ENCODE measurements at places on chromosomes 4 and X.
A peak's percentile ranks its signal among the peaks of the same experiment; 100 is the strongest.

GRCh38 chr4:5979981-5980380 lies 38.2 kb downstream of the C4orf50 start:
- DNase-seq: peak; percentile 33

DNA sequence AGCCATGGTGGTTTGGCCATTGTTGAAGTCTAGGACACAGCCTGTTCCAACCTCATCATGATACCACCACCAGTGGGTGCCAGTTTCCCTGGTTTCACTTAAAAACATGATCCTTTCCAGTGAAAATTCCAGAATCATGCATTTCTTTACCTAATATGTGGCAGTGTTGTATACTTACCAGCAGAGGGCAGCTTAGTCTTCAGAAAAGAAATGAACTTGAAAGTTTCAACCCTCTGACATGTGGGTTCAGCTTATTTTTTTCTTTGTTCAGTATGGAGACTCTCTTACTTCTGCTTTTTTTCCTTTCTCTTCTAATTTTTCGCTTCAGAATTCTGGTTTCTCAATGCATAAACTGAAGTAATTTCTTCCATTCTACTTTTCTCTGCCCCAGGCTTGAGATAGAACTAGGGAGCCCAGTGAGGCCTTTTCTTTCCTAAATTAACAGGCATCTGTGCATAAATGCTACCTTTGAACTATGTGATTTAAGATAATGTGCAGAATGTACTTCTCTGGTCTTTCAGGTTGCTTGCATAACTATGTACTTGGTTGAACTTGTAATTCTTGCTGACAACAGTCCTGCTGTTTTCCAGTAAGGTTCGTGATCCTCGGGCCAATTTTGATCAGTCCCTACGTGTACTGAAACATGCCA lies 10.7 kb downstream of the LIAS start:
- peak; percentile 86 for DNase-seq

DNA sequence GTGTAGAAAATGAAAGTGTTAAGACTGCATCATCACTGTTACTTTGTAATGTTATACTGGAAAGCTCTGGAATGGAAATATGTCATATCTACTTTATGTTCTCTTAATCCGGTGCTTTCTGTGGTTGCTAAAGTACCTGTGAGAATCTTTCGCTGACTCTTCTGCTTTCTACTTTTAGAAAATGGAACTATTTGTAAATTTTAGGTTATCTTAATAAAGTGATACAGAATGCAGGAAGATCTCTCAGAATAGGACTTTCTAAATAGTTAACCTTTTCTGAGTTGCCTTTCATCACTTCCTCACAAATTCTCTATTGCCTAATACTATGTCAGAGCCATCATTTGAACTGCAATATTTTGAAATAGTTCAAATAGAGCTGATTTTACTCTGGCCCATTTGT lies 69.3 kb downstream of the BMP2K start:
- DNase-seq: peak; percentile 5

- no peak for DNase-seq
Measured at GRCh38 chr4:68366600-68366999, 16.7 kb upstream of the YTHDC1 start.

DNA sequence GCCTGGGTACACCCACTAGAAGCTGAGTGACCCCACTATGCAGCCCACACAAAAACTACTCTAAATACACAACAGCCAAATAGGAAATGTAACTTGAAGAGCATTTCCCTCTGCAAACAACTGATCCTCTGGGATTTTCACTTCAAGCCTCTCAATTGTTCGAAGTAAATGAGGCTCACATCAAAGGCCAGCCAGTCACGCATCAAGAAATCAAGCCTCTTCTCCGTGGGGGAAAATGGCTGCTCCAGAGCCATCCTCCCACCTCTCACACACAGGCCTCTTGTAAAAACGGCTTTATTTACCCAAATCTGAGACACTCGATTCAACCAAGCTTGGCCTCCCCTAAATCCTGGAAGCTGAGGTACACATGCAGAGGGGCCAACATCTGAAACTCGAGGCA lies 14.3 kb downstream of the PCDH19 start:
- no peak for DNase-seq

DNA sequence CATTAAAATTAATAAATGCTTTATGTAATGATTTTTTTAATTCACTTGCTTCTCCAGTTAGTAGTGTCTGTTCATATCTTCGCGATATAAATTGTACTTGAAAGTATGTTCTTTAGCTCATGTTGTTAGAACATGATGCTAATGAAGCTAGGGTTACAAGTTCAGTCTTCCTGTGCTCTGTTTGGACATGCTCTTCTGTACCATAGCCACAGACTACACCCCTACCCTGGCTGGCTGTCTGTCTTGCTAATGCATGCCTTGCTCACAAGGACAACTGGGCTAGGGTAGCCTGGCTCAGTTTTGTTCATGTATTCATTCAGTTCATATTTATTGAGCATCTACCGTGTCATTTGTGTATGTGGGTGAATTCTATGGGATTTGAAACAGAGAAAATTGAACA lies 50.8 kb upstream of the MTMR1 start:
- no peak for DNase-seq

- no peak for DNase-seq
Measured at GRCh38 chr4:151197247-151197646, 79.7 kb upstream of the PRSS48 start.

GRCh38 chr4:25890571-25891485 lies 23.2 kb upstream of the SMIM20 start:
- no peak for DNase-seq

- DNase-seq: no peak
Measured at GRCh38 chr4:70681704-70682103, 6.6 kb upstream of the UTP3 start.

DNA sequence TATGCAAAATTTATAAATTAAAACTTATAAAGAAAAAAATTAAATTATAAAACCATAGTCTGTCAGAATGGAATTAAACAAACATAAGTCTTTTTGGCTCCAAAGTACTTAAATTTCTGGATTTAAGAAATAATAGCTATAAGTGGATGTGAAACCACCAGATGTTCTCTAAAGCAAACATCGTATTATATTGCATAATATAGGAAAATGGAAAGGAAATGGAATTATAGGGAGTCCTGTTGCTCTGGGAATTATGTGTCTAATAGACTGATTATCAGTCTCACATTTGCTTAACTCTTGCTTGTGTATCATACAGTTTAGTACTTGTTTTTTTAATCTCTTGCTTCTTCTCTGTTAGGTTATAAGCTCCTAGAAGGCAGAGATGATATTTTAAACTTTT lies 819.2 kb downstream of the RAPGEF2 start:
- no peak for DNase-seq

- DNase-seq: peak; percentile 62
Measured at GRCh38 chrX:106897259-106897658, 5.9 kb downstream of the RIPPLY1 start.

GRCh38 chrX:2901367-2902036 lies 27.6 kb downstream of the ARSD start:
- no peak for DNase-seq

- no peak for DNase-seq
Measured at GRCh38 chr4:3244747-3245146, 4.2 kb upstream of the MSANTD1 start.

DNA sequence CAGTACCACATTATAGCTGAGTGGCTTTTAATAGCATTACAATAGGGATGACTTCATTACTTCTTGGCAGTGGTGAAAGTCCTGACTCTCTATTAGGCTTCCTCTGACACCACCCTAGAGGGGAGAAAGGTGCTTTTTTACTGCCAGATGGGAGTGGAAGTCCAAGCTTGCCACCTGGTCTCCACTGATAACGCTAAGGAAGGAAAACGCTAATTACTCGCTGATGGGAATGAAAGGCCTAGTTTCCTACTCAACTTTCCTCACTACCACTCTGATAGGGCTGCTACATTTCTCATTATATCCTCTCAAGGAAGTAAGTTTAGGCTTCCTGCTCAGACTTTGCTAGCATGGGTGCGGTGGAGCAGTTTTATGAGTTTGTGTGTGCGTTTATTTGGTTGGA lies 62.3 kb upstream of the PAGE3 start:
- no peak for DNase-seq

GRCh38 chrX:23883737-23884354 lies 23.9 kb downstream of the APOO start:
- DNase-seq: peak; percentile 63

DNA sequence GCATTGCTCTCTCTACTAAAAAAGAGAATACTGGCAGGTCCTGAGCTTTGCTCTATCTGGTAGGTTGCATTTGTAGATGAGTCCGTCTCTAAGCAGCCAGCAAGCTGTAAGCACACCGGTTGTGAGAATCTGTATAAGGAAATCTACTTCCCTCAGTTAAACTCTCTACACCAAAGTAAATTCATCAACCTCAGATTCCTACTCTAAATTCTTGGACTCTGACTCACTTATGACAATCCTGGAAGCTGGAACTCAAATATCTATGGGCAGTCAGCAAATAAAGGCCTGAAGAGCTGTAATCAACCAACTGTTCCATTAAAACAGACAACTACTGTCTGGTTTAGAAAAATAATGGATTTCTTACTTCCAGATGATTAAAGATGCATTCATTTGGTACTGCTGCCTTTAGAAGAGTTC lies 37.9 kb downstream of the FAT1 start:
- DNase-seq: peak; percentile 93

GRCh38 chr4:113587156-113587555 lies 174.4 kb downstream of the CAMK2D start:
- DNase-seq: no peak

- DNase-seq: peak; percentile 70
Measured at GRCh38 chr4:103091601-103092223, 7.9 kb downstream of the BDH2 start.

DNA sequence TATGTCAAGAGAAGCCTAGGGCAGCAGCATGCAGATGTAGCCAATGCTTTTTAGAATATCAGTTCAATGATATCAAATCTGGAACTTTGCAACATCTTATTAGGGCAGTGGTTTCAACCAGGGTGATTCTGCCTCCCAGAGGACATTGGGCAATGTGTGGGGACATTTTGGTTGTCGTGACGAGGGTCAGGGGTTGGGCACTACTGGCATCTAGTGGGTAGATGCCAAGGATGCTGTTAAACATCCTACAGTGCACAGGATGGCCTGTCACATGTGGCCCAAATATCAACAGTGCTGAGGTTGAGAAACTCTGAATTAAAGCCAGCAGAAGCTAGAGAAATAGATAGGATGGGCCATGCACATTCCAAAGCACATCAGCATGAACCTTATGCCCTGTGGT lies 152.3 kb downstream of the AMELX start:
- no peak for DNase-seq

- no peak for DNase-seq
Measured at GRCh38 chr4:24104158-24104565, 214.3 kb upstream of the PPARGC1A start.

DNA sequence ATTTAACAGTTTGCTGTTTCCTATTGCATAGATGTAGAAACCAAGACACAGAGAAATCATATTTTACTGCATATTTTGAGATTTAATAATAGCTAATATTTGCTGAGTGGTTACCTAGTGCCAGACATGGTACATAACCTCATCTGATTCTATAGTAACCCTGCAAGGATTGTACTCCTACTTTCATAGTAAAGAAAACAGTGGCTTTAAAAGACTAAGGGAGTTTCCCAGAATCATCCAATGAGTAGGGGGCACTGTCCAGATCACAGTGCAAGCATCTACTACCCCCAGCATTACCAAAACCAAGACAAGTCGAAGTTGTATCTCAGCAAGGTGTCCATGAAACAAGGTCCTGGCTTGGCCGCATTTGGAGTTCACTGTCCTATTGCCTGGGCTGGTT lies 224.5 kb upstream of the TENM3 start:
- DNase-seq: no peak

DNA sequence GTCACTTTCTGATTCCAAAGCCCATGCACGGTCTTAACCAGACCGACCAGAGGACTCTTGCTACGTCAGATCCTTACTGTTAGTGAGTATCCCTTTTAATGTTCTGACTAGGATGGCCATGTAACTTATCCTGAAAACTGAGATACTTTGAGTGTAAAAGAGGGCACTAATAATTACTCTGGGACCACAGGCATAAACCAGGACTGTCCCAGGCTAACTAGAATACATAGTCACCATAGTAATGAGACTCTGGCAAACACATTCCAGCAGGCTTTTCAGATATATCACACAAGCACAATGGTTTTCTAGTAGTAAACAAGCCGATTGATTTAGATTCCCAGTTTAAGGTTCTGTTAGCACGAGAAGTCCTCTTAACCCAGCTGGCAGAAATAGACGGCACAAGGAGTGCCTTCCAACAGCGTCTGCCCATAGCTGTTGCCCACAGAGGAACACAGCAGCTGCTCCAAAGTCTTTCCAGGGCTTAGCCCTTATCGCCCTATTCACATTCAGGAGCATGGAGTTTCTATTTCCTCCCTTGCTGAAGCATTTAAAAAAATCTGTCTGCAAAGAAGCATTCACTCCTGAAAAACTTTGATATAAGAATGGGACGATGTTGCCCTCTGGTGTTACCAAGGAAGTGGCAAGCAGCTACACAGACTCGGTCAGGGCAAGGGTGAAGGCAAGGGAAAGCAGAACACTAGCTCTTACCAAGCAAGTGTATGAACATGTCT lies 92.4 kb downstream of the CXCL13 start:
- DNase-seq: peak; percentile 78

DNA sequence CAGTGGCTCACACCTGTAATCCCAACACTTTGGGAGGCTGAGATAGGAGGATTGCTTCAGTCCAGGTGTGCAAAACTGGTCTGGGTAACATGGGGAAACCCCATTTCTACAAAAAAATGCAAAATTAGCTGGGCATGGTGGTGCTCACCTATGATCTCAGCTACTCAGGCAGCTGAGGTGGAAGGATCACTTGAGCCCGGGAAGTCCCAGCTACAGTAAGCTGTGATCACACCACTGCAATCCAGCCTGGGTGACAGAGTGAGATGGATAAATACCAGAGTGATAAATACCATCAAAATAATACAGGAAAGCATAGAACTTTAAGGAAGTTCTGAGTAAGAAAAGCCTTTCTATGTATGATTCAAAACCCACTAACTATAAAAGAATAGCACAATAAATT lies 52.8 kb downstream of the LRBA start:
- DNase-seq: no peak

- DNase-seq: no peak
Measured at GRCh38 chr4:165124488-165124887, 11.8 kb upstream of the TMEM192 start.

- peak; percentile 13 for DNase-seq
Measured at GRCh38 chr4:100348473-100348872, 158.2 kb upstream of the DDIT4L start.

DNA sequence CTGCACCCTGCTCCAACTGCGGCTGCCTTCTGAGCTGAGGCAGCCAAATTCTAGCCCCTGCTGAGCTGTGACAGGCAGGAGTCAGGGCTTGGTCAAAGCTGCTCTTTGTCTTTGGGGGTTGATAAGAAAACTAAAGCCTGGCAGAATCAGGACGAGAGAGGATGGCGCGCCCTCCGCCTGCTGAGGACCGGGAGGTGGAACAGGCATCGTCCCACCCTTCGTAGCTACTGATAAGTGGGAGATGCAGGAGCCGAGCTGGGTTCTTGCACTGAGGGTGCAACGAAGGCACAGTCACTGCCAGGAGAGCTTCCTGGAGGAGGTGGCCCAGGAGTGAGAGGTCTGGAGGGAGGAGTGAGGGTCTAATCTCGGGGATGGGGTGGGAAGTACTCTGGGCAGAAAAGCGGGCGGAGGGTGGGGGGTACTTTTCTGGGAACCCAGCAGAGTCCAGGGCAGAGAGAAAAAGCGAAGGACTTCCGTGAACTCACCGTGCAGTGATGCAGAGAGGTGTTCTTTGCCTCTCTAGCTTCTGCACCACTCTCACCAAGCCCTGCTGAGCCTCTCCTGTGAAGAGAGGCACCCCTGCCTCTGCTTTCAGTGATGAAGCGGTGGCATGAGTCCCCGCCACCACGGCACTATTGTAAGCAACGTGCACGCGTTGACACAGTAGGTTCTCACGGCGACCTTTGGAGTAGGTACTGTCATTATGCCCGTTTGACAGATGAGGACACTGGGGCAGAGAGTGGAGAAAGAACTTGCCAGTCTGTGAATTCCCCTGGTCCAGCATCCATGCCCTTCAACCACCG lies 107.8 kb downstream of the SORCS2 start:
- DNase-seq: no peak

Measured in ACHN (cell line).